NCI-H226 (cell line): ENCODE measurements at places on chromosomes 5 and 9.

DNA sequence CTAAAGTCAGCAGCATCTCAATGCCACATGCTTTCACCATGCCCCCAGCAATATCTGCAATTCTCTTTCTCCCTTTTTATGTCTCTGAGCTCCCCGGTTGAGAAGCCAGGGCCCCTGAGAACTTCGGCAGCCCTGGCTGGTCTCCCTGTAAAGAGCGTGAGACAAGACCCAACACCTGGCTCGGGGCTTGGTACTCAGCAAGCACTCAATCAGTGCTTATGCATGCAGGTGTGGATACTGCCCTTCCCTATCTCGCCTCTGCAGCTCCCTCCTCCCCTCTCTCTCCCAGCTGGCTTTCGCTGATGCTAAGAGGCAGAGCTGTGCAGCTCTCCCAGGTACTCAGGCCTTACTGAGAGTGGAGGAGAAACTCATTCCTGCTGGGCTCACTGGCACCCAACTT lies 41.7 kb upstream of the AKNA start:
- no peak for DNase-seq

GRCh38 chr9:136858844-136859757 lies 7.0 kb downstream of the MAMDC4 start:
- DNase-seq, result peak; percentile 46

GRCh38 chr9:28971881-28972280 lies 1398.6 kb upstream of the C9orf72 start:
- DNase-seq, result no peak

DNA sequence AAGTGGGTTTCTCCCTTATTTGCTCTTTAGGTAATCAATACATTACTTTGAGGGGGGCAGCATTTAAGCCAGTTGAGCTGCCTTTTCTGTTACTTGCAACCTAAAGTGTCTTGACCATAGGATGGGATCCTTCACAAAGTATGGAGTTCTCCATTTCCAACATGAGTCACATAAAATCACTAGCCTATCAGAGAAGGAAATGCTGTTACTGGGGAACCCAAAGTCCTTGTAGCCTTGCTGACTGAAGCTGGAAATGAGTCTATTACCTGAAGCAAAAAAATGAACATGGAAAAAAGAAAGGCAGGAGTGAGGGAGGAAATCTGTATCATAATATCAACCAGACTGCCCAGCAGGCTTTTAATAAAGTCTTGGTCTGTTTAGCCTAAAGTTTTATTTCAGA lies 42.8 kb upstream of the SLIT3 start:
- DNase-seq, result no peak

GRCh38 chr9:70291446-70291845 lies 32.7 kb downstream of the SMC5 start:
- no peak for DNase-seq

DNA sequence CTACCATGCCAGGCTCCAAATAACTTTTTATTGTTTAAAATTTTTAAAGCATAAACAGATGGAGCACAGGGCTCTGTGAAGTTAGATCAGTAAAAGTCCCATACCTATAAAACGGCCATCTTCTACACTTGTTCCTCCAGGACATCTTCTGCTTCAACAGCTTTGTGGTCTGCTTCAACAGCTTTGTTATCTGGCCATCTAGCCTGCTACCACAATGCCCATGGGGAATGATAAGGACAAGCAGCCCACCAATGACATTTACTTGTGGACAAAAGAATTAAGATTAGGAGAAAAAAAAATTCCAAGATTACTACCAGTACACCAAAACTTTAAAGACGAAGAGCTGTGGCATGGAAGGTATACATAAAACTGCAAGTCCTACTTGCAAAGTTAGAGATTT lies 2.2 kb upstream of the VPS13A start:
- no peak for DNase-seq

- DNase-seq, result no peak
Measured at GRCh38 chr5:101897914-101898313, 398.2 kb downstream of the SLCO4C1 start.

- DNase-seq, result no peak
Measured at GRCh38 chr5:146025114-146025680, 80.2 kb downstream of the PLAC8L1 start.

DNA sequence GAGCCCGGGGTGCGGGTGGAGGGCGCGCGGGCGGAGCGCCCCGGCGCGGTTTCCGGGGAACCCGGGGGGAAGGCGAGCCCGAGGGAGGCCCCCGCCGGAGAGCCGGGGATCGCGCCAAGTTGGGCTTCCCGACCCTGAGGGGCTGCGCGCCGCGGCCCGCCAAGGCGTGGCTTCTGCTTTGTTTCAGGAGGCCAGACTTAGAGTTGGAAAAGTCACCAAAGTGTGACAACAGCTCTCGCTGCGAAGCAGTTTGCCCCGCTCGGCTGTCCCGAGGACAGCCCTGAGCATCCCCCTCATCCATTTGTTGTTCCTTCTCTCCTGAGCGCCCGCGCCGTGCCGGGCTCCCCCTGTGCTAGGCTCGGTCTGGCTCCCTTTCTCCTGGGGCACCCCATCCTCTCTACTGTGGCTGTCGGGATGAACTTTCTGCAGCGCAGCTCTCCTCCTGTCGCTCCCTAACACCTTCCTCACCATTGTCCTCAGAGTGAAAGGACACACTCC lies 410 bp downstream of the GLIPR2 start:
- DNase-seq, result no peak

DNA sequence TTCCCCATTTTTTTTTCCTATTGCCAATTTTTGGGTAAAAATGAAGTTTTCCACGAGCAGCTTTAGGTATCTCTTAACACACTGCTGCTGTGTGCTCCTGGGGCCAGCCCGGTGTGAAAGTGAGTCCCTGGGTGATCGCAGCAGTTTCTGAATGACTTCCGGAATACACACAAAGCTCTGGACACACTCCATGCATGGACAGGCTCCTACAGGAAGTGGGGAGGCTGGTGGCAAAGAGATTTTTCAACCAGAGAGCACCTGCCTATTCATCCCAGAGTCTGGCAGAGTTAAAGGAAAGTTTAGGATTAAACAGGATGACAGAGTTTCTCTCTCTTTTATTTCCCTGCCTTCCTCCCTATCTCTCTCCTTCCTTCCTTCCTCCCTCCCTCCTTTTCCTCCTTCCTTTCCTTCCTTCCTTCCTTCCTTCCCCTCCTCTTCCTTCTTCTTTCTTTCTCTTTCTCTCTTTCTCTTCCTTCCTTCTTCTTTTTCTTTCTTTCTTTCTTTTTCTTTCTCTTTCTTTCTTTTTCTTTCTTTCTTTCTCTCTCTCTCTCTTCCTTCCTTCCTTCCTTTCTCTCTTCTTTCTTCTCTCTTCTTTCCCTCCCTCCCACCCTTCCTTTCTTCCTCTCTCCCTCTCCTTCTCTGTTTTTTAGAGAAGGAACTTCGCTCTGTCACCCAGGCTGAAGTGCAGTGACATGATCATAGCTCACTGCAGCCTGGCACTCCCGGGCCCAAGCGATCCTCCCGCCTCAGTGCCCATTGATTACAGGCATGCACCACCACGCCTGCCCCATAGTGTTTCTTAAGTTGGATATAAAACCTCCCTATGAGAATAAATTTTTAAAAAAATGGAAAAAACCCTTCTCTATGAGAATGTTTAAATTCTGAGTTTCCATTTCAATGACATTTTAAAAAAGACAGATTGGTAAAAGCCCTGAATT lies 38.7 kb upstream of the UBTD2 start:
- DNase-seq, result no peak

DNA sequence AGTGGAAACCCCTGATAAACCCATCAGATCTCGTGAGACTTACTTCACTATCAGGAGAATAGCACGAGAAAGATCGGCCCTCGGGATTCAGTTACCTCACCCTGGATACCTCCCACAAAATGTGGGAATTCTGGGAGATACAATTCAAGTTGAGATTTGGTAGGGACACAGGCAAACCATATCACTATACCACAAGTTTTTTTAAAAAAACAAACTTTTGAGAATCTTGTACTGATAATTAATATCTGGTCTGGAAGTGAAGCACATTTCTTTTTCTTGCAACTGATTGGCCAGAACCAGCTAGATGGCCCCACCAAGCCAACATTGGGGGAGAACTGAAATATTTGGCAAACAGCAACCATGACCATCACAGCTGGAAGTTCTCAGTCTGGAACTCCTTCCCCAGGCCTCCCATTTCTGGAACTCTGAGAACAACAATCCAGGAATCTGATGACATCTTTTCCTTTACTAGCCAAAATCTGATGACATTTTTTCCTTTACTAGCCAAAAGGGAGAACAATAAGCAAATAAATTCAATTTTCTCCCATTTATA lies 51.8 kb upstream of the CDKN2B start:
- DNase-seq, result no peak

GRCh38 chr9:136174779-136175615 lies 29.9 kb downstream of the LHX3 start:
- DNase-seq, result no peak

DNA sequence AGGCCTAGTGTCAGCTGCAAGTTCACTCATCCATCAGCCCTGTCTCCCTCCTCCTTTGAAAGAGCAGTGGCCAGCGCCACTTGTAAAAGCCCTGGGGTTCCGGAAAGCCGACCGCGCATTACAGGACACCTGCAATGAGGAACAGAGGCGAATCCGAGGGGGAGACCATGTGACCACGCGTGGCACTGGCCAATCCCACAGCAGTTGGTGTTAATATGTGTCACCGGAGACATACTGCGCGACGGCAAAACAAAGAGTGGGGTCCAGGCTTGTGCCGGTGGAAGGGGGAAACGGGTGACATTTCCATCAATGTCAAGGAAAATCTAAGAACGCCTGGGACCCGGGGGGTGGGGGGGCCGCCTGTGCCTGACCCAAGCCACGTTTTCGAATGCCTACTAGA lies 480.8 kb downstream of the SPATA31A7 start:
- DNase-seq, result no peak

GRCh38 chr9:137434498-137435380 lies 6.4 kb downstream of the ENTPD8 start:
- no peak for DNase-seq

DNA sequence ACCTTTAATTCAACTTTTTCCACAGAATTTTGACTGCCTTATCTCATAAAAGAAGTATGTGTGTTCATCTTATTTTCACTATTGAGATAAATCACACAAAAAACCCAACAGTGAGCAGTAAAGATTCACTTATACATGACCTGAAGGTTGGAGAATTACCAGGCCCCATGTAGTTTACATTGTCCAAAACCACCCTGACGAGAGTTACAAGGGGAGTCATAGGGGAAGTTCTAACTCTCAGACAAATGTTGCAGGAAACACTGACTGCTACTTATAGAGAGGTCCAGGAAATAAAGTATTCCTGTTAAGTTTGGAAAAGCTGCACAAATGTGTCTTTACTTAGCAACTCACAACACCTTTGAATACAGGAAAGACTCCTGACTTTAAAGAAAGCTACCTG lies 14.1 kb downstream of the SPATA9 start:
- DNase-seq, result no peak

GRCh38 chr9:126326228-126327005 lies at the start of gene MVB12B:
TSS of gene MVB12B (plus strand) at chr9:126326829. CDS start at chr9:126326930, 101 bp downstream.
- DNase-seq, result peak; percentile 16

- no peak for DNase-seq
Measured at GRCh38 chr5:600886-601541, 11.1 kb upstream of the CEP72 start.

- no peak for DNase-seq
Measured at GRCh38 chr5:174504266-174504726, 220.1 kb upstream of the MSX2 start.

GRCh38 chr5:179228341-179229121 lies 116.7 kb downstream of the ADAMTS2 start:
- DNase-seq, result no peak

DNA sequence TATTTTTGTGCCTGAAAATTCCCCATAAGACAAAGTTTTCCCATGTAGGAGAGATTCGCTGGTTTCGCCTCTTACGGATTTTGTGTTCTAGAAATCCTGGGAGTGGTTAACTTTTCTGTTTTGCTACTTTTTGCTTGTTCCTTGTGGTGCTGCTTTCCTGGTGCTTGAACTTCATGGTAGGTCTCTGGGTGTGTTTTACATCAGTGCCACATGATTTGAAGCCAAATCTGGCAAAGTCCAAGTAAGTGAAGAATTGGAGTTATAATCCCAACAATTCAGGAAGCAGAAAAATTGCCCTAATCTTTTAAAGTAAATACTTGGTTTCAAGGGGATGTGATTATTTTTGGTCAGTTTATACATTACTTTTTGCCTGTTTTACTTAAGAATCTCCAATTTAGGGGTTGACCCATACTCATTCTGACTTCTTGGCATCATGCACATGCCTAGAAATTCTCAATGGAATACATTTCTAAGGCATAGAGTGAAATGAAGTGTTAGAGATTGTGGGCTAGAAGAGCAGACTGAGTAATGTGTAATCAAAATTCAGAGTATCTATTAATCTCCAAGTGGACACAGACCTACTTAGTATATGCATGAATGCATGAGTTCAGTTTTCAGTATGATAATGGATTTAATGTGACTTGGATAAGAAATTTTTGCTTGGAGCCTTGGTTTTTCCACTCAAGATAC lies 189.7 kb downstream of the CSNK1G3 start:
- DNase-seq, result no peak

GRCh38 chr5:151022511-151023018 lies 2.2 kb downstream of the GPX3 start:
- no peak for DNase-seq

- no peak for DNase-seq
Measured at GRCh38 chr9:21558079-21558478, 76.0 kb upstream of the IFNE start.

GRCh38 chr9:36040271-36040925 lies 3.7 kb downstream of the RECK start:
- peak; percentile 68 for DNase-seq

DNA sequence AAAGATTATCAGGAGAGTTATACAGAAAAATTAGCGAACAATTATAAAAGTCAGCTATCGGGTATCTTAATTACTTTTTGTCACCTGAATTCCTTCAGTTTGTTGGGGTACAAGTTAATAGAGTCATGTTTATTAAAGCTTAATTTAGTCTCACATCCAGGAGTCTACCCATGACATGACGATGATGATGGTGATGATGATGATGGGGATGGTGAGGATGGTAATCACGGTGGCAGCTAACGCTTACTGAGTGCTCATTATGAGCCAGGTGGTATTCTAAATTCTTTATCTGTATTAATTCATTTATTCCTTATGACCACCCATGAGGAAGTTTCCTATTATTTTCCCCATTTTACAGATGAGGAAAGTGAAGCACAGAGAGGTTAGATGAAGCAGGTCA lies 208.6 kb upstream of the KIF2A start:
- no peak for DNase-seq

- DNase-seq, result no peak
Measured at GRCh38 chr5:80695666-80696065, 40.9 kb upstream of the DHFR start.

DNA sequence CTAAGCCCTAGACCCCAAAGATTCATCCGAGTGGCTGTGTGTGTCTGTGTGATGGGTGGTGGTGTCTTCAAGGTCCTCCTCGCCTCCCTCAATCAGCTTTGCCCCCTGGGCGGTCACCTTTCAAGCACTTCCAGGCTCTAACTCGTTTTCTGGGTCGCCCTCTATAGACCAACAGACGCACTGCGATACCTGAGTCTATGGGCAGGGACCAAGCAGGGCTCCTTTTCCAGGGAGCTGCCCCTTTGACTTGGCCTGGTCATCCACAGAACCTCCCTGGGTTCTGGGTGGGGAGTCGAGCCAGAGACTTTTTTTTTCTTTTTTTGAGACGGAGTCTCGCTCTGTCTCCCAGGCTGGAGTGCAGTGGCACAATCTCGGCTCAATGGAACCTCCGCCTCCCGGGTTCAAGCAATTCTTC lies 1.1 kb downstream of the SLC27A4 start:
- DNase-seq, result peak; percentile 62

GRCh38 chr9:94926431-94926800 lies 199.9 kb downstream of the AOPEP start:
- DNase-seq, result no peak
